ENCODE measurements at places on chromosomes 4 and X.

DNA sequence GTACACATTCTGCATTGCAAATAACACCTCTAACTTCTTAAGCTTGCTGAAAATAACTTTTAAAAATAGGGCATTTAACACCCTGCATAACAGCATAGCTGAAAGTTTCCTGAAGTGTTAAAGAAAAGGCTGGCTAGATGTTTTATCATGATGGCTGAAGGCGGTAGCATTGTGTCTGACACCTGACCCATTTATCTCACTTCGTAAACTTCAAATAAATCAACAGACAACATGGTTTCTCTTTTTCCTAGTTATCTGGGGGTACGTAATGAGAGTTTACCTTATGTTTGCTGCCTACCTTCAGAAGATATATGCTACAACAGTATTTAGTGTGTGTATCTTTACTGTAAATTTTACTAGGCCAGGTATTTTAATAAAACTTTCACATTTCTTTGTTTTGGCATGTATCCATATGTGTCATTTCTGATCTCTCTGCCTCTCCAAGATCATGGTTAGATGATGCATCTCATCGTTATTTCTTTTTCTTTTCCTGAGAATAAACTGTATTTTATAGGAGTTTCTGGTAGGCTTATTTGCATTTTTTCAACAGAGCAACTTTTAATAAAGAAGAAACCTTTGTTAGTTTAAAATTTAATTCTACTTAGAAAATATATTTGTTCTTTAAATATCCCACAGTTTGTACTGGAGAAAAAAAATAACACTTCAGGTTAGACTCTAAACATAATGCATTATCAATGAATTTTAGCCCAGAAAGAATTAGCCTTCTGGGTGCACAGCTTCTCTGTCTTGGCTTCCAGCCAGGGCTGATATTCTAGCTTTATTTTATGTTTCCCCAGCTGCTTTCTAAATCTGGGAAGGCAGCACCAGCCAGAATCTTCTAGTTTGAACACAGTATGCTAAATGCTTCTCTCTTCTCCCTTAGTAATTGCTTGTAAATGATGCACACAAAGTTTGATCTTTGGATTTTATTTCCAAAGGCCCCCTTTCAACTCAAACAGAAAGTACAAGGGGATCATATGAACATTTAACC, 2.9 kb downstream of the NDST4 start:
- DNase-seq: no peak

DNA sequence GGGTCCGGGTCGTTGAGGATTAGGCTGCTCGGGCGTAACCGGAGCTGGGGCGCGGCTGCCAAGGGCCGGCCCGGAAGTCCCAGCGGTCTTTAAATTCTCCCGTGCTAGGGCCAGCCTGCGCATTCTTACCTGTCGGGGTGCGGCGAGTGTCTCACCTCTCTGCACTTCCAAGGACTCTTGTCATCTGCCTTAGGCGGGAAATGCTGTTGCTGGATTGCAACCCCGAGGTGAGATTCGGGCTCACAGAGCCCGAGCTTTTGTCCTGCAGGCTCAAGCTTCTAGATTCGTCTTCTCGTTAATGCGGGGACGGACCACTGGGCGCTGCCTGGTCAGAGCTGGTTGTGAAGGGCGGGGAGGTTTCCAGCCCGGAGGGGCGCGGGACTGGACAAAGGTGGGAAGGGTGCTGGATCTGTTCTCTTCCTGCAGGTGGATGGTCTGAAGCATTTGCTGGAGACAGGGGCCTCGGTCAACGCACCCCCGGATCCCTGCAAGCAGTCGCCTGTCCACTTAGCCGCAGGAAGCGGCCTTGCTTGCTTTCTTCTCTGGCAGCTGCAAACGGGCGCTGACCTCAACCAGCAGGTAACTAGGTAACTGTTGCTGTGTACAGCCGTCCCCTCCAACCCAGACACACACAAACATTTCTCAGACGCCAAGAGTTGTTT, at the start of gene ANKRD37:
ANKRD37 (plus strand) TSS at position 118 of the 662 bp plus-strand sequence; CDS start at position 201, 83 bp downstream.
- no peak for DNase-seq

GRCh38 chr4:1608196-1608820, 75.8 kb downstream of the FAM53A start:
- no peak for DNase-seq

DNA sequence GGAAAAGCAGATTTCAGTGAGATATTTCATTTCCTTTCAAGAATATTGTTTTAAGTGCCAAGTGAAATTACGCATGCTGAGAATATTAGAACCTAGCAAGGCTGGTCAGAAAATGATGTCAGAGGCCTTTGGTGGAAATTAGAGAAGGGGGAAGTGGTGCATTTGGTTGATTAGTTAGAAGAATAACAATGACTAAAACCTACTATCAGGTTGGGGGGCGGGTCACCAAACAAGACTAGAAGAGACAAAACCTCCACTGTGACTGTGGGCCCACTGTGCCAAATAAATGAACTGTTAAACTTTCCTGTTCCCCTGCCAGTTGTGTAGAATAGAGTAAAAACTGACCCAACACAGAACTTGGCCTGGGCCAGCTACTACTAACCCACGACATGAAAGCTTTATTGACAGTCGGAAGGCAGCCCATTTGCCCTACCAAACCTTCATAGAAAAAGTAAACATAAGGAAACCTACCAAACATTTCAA, 2.9 kb downstream of the RAPGEF2 start:
- DNase-seq: no peak

DNA sequence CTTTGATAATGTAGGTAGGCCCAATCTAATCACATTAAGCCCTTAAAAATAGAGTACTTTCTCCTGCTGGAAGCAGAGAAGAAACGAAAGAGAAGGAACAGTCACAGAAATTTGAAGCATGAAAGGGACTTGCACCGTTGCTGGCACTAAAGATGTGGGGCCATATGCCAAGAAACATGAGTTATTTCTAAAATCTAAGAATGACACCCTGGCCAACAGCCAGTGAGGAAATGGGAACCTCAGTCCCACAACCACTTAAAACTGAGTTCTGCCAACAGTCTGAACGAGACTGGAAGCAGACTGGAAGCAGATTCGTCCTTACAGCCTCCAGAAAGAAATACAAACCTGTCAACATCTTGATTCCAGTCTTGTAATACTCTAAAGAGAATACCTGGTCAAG, 70.1 kb downstream of the CENPC start:
- DNase-seq: no peak

- peak; percentile 9 for DNase-seq
Observed at GRCh38 chr4:81650606-81651242, 179.0 kb upstream of the RASGEF1B start.

DNA sequence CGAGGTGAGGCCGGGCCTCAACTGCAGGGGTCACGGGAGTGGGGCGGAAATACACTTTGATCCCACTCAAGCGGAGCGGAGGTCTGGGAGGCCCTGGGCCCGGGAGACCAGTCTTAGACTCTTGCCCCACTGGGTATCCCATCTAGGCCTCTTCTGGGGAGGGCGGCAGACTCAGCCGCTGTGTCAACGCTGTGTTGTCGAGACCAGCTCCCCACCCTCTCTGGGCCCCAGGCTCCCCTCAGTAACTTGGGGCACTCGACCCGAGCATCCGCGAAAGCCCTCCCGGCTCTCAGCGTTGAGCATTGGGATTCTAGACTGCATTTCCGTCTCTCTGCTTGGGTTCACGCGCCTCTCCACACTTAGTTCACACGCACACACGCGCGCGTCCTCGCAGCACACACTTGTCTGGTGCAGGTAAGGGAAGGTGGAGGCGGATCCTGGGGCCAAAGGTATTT, 1.7 kb downstream of the NKX3-2 start:
- DNase-seq: no peak

All from NCI-H460 (cell line).